ENCODE measurements at places on chromosomes 2 and 18.

DNA sequence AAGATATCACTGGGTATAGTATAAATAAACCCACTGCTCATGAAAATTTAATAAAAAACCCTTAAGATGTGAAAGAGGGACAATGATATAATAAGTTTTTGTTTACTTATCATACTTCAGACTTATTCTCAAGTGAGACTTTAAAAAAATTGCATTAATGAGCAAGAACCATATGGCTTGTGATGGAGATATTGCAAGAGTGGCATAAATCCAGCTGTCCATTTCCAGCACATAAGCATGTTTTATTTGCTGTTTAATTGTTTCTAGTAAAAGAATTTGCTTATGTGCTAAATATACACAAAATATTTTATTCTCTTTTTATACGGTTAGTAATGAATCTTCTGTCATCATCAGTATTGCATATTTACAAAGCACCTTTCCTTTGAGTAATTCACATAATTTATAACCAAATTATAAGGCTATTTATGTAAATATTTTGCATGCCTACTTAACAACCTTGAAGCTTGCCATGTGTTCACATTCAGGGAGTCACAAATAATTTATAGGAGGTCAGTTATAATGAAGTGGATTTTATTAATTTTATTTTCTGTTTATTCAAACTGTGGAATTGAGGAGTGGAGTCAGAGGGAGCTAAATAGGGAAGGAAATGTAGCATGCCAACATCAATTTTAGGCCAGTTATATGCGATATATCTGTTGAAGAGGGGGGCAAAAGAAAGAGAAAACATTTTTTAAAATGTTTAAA, 318.5 kb upstream of the CWC22 start:
- no peak for DNase-seq

DNA sequence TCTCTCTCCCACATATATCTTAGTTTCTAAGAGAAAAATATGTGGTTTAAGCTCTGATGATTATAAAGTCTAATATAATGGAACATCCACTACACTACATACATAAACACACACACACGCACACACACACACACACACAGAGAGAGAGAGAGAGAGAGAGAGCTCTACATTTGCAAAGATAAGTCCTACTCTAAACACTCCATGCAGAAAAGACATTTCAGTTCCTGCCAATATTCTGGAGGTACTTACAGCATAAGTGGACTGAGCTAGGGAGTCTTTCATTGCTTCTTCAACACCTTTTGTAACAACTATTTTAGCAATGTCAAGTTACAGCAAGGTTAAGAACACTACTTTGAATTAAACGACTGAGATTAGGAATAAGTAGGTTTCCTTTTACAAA, 80.1 kb downstream of the FIGN start:
- no peak for DNase-seq

DNA sequence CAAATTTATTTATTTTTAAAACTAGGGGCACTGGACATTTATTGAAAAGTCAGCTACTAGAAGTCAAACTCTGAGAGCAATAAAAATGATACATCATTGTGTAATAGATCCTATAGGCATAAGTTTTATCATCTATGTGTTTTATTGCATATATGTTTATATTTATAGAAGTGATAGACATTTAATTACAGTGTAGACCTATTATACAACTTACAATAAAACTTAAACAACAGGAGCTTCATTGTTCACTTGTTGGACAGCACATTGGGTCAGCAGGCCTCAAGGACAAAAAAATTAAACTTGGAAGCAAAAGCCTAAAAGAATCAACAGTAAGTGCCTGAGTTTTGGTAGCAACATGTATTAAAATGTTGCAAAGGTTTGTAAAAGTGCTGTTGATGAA, 15.0 kb upstream of the ACTR2 start:
- no peak for DNase-seq

DNA sequence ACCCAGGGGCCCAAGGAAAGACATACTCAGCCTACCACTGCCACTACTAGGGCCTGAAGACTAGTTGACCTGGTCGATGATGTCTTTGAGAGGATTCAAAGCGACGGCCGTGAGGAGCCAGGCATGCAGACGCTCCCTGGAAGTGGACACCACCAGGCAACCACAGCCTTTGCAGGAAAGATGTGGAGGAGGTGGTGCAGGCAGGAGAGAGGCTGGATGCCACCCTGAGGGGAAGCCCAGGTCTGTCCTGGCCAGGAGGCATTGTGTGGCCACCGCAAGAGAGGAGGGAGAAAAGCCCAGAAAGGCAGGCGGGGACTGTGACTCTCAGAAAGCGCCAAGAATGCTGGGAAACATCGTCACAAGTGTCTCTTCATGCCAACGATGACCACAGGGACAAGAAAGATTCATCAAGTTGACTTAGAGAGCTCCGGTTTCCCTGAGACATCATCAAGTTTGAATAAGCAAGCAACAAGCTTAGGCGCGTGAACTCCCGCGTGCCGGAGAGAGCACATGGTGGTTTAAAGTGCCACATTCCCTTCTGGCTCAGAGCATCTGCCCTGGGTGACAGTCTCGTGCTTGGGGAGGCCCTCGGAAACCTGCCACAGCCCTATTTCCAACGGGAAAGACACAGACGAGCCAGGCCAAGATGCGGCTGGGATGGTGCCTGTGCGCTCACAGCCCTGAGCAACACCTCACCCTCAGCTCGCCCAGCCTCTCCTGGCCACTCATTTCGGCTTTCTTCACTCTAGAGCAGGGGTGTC, 464.5 kb upstream of the SALL3 start:
- DNase-seq = no peak

DNA sequence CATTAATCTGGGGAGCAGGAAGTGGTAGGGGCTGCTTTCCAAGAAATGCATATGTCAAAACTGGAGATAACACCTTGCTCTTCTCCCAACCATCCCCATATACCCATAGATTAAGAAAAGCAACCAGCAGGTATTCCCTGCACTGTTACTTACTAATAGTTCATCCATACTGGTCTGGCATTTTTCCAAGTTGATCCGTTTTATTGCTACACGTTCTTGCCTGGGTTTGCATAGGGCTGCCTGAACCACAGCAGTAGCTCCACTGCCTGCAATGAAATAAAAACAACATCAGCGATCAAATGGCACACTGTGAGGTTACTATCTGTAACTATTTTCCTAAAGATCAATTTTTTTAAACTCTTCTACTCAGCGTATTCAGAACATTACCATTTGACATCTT, 65.6 kb downstream of the STK39 start:
- no peak for DNase-seq

GRCh38 chr2:18398833-18399232, 161.6 kb downstream of the RDH14 start:
- no peak for DNase-seq

- no peak for DNase-seq
Measured at GRCh38 chr2:170846314-170846713, 29.6 kb downstream of the GAD1 start.

- no peak for DNase-seq
Measured at GRCh38 chr2:18336975-18337374, 223.5 kb downstream of the RDH14 start.

- no peak for DNase-seq
Measured at GRCh38 chr18:35672897-35673296, 91.4 kb downstream of the GALNT1 start.

- peak; percentile 56 for DNase-seq
Measured at GRCh38 chr2:95074663-95075439, 46.8 kb downstream of the MRPS5 start.

- no peak for DNase-seq
Measured at GRCh38 chr2:220717283-220717682, 854.8 kb downstream of the EPHA4 start.

- DNase-seq = no peak
Measured at GRCh38 chr18:62566199-62566598, 43.4 kb downstream of the ZCCHC2 start.
